ENCODE measurements at places on chromosomes 1 and 21. TPM values are rescaled to one million over a fixed set of nuclear protein-coding genes. Genes with fewer than 3 reads are reported as not detected.

Gene LZIC
- 32.9 TPM for total RNA-seq

- peak; percentile 16 for DNase-seq
These were observed 380.8 kb downstream of the HHIPL2 start for GRCh38 chr1:222167111-222167510.

Gene ANKRD13C
- total RNA-seq: 19.6 TPM

DNA sequence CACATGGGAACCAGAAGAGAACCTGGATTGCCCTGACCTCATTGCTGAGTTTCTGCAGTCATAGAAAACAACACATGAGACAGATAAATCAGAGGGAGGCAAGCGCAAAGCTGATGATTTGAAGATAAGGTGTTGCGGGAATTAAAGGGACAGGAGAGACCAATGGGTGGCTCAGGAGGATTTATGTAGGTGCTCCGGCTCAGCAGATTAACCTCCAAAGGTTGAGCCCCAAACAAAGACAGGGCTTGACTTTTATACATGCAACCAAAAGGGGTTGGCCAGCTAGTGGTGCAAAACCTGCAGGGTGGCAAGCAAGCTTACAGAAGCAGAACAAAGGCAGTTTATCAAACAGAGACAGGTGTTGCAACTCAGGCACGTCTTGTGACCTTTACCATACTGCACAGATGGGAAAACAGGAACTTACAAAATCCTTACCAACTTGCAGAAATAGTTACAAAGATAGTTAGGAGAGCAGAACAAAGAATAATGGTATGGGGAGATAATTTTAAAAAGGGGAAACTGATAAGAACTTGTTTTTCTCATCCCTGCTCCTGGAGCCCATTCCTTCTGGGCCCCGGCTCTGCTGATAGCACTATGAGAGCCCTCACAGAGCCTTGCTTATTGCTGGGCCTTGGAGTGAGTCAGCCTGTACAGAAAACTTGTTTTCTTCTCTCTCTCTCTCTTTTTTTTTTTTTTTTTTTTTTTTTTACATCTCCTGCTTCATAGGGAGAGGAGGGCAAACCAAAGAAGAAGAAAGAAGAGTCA is 93.6 kb downstream of the SNRPE start:
- no peak for DNase-seq

DNA sequence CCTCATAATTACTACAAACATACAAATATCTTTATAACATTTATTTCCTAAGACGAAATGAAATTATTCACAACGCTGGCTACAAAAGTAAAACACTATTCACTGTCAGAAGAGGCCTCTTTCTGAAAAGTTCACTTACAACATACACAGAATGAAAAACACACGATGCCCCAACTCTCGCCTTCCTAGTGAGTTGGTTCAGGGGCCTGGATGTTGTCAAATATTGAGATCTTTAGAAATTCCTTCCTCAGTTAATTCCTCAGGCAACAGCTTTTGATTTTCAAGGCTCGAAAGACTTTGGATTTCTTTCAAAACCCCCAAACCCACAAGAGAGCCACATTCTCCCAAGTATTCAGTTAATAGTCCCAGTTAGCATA is 14.2 kb upstream of the KCNE1 start:
- no peak for DNase-seq

Gene DMRTA2
- total RNA-seq: 0.20 TPM

DNA sequence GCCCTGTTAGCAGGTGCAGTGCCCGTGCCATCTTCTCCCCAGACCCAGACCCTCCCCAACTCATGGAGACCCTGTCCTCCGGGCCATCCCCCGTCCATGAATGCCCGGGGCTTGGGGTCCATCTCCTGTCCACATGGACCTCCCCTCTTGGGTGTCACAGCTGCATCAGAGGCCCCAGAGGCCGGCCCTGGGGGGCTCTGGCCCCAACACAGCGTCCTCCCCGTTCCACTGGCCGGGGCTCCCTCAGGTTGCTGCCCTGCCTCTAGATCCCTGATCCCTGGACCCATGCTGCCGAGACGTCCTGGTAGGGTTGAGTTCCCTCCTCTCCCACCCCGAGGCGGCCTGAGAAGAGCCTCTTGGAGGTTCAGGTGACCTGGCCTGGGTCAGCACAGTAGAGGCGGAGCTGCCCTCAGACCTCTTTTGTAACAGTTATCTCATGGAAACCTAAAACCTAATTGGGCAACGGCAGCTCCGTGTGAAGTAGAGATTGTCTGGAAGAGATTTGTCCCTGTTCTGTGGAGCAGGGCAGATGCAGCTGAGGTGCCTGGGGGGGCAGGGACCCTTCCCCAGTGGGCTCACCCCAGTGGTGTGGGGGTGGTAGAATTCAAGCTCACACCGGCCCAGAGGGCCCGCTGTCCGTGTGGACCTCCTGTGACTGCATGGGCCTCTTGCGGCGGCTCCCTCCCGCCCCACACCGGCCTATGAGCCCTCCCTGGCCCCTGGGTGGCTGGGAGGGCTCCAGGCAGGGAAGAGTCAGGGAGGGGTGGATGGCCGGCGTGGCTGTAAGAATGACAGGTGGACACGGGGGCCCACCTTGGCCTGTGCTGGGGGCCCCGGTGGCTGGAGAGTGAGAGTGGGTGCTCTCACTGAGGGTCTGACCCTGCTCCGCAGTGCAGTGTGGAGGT is 56.1 kb downstream of the SKI start:
- no peak for DNase-seq

- DNase-seq: no peak
These were observed 1.4 kb upstream of the CACNA1S start for GRCh38 chr1:201113451-201114244.

Measured in progenitor cell of endocrine pancreas (in vitro differentiated cells).